ENCODE measurements at places on chromosomes 16 and 17.

GRCh38 chr17:29596811-29597210 is 3.9 kb downstream of the ANKRD13B start:
- no peak for DNase-seq

DNA sequence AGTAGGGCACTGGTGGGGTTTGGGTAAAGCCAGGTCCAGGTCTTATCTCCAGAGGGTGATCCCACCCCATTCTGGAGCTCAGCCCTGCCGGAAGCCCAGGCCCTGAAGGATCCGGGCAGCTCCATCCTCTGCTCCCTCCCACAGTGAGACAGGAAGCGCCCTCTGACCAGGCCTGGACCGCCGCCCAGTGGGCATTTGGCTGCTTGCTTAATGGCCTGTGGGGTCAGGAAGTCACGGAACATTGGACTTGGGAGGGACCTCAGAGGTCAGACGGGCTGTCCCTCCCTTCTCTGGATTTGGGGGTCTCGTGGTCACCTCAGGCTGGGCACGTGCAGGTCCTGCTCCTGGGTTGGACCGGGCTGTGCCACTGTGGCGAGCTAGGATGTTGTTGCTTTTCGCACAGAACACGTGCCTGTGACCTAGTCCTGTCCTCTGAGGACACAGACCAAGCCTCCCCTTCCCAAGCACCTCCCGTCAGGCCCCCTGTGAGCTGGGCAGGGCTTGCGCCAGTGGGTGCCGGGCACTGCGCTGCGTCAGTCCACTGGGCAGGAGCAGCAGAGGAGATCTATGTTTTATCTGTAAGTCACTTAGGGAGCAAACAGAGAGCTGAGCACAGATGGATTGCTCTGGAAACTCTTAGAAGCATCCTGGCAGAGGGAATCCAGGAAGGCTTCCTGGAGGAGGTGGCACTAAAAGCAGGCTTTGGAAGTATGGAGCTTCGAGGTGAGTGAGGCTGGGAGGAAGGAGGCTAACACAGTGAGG is 49.4 kb upstream of the GSE1 start:
- DNase-seq = no peak

- no peak for DNase-seq
These were observed 709 bp upstream of the ENO3 start for GRCh38 chr17:4950075-4950745.

DNA sequence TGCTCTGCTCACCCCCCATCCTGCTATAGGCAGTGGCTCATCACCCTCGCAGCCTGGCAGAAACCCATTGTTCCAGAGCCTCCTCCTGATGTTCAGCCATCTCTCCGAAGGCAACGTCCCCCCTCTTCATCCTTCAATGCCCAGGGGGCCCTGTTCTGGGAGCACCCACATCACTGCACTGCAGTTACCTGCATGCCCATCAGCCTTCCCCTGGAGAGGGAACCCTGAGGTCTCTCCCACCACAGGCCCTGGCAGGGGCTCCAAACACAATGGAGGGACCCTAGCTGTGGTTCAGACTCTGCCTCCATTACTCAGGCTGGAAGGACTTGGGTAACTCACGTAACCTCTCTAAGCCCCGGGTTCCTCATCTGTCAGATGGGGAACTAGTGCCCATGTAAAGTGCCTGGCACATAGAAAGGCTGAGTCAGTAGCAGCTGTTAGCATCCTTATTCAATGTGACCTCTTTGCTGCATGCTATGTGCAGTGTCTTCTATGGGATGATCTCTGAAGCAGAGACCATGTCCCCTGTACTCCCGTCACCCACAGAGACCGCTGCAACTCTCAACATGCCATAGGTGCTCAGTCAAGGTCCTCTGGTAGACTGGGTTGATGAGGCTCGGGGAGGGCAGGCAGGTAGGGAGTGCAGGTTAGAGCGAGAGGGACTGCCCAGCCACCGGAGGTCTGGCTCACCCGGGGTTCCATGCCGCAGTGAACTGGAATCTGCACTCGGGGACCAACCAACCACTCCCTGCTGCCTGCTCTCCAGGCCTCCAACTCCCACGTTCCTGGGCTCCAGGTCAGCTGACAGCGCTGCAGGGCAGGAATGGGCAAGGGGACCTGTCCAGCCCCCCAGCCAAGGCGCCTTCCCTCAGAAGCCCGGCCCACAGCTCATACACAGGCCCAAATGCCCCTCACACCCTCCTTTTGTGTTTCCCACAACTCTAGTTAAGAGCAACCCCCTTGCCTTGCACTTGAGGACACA is 233.2 kb downstream of the ZNF423 start:
- DNase-seq = no peak

GRCh38 chr17:67546578-67547527 is 169.8 kb downstream of the PITPNC1 start:
- DNase-seq = no peak

DNA sequence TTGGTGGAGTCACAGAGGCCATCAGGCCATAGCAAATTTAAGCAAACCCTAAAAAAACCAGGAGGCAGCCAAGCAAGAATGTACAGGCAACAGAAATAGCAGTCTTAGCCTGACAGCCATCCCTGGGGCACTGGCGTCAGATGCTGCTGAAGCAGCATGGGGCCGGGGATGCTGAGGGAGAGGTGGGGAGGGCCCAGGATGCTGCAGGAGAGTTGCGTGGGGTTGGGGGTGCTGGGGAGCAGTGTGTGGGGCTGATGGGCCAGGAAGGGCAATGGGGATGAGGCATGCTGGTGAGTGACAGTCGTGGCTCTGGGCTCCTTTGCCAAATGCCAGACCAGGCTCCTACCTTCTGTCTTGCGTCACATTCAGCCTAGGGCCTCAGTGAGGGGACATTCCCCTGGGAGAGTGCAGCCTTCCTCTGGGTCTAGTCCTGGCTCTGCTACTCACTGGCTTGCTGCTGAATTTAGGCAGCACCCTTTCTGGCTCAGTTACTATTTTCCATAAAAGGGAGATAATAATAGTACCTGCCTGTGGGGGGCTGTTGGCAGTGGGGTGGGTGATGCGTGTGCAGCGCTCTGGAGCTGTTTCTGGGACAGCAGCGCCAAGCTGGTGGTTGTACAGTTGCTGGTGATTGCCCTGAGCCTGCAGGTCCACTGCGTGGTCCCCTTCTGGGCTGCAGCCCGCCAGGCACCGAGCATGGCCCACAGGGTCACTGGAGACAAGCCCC is 88.1 kb downstream of the AMFR start:
- no peak for DNase-seq

- no peak for DNase-seq
These were observed 22.1 kb upstream of the PVALEF start for GRCh38 chr17:81143200-81143527.

DNA sequence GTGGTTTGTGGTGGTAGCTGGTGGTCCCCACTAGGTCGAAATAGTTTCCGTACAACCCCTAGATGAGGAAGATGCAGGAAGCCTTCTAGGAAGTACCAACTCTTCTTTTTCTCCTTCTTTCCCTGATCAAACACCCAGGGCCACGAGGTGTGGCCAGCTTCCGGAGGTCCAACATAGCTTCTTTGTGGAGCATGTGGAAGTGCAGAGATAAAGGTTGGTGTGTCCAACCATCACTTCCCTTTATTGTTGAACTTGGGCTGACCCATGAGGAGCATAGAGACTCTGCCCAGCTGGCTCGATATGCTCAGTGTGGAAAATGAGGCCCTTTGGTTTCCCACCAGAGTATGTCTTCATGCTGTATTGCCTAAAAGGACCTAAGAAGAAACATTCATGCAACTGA is 6.3 kb upstream of the RGS9 start:
- DNase-seq = no peak

GRCh38 chr17:10276436-10276835 is 78.0 kb upstream of the GAS7 start:
- DNase-seq = no peak

DNA sequence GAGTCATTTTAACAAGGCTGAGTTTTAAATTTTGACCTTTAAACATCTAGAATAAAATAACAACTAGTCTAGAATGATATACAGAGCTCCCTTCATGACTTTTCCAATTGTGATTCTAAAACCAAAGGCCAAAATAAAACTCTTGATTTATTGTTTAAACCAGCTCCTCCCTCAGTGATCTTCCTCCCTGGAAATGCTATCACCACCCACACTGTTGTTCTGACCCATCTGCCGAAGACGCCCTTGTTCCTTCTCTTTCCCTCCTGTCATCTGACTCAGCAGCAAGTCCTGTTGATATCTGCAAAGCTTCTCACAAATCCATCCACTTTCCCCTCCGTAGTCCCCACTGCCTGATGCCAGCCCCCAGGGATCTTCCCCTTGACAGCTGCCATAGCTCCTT is 231.6 kb upstream of the DYNLRB2 start:
- DNase-seq = no peak

- DNase-seq = no peak
These were observed 116.3 kb upstream of the MAF start for GRCh38 chr16:79716645-79717332.

GRCh38 chr17:27862840-27863239 is 30.3 kb downstream of the LYRM9 start:
- no peak for DNase-seq

DNA sequence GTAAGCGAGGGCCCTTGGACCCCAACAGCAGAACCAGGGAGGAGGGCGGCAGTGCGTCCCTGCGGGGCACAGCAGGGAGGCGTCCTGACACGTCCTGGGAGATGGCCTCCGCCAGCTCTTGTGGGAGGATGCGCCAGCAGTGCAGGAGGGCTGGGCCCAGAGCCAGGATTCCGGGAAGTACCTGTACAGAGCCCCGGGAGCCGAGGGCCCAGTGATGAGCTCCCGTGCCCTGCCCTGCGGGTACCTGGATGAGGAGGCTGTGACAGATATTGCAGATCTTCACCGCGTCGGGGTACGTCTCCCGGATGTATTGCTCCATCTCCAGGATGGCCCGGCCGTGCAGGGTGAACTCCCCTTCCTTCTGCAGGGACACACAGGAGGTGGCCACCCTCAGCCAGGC is 23.1 kb downstream of the KDM8 start:
- no peak for DNase-seq

DNA sequence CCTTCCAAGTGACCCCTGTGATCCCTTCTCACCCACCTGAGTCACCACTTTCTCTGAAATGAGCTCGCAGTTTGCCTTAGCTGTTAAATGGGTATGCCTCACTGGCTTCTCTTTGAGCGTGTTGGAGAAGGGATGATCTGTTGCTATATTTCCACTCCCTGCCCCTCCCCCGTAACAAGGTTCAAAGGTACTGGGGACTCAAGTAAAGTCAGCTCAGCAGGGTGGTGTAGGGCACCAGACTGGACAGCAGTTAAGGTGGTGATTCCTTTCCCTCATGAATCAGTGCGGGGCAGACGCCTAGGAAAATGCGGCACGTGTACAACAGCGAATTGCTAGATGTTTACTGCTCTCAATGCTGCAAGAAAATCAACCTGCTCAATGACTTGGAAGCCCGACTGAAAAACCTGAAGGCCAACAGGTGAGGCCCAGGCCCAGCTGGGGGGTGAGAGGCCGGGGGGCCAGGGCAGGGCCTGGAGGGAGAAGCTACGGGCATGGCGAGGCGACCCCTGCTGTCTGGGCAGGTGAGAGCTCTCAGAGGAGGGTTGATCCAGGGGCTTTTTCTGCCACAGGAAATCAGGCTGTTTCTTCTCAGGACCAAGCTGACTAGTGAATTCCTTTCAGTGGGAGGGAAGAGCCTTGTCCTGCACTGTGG is 130.3 kb downstream of the RAB11FIP4 start:
- DNase-seq = no peak

Data from GOT3 (cell line).